Stimulated activated CD8-positive, alpha-beta memory T cell treated with anti-CD3 and anti-CD28 coated beads, Interleukin-4, amount 100 ng/mL, for 4 hours (primary cell): ENCODE measurements at places on chromosomes 12 and 14.

GRCh38 chr12:10339053-10339840, 31.6 kb downstream of the KLRD1 start:
- DNase-seq = no peak

DNA sequence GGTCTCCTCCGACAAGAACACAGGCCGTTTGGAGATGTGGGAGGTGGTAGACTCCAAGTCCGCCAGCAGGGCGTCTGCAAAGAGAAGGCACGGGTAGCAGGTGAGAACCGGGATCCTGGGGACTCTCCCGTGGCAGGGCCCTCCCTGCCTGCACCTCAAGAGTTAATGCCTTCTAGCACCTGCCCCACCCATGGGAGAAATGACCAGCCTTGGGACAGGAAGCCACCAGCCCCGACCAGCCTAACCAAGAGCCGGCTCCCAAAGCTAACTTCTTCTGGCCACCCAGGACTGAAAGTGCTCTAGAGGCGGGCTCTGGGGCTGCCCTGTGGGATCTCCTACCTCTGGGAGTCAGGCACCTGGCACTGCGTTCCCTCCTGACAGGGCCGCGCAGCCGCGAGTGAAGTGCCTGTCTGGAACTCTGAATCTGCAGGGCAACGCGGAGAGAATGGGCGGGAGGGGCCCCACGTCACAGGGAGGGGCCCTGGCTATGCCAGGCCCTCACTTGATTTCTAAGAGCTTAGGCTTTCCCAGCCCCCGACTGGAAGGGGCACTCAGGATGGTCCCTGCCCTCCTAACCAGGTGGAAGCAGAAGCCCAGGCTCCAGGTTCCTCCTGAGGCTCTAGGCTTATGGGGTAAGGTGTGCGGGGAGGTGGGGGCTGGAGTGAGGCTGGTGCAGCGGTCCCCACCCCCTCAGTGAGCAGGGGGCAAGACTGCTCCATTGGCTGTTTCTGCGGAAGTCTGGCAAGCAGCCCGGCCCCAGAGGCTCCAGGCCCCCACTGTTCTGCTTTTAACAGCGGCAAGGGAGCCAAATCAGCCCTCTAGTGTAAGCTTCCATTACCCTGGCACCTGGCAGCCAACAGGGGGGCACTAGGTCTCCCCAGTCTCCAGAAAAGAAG, 23.6 kb upstream of the RPLP0 start:
- DNase-seq = no peak

DNA sequence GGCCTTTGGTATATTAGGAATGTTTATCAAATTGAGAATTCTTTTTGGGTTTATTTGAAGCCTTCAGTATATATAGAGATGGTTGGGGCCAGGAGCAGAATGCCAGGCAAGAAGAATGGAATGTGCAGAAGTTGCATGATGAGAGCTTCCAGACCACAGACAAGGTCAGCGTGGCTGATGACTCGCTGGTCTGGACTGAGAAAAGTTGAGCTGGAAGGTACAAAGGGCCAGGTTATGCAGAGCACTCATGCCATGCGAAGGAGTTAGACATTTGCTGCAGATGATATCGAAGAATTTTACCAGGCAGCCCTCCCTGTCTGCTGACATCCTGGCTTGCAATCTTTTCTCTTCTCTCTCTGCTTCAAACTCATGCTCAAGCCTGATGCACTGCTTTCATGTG, 196.2 kb upstream of the ARHGAP5 start:
- DNase-seq = no peak

- DNase-seq = no peak
These were observed 48.1 kb upstream of the BICDL1 start for GRCh38 chr12:119940897-119941296.

GRCh38 chr12:1564067-1564466, 30.3 kb downstream of the FBXL14 start:
- no peak for DNase-seq

DNA sequence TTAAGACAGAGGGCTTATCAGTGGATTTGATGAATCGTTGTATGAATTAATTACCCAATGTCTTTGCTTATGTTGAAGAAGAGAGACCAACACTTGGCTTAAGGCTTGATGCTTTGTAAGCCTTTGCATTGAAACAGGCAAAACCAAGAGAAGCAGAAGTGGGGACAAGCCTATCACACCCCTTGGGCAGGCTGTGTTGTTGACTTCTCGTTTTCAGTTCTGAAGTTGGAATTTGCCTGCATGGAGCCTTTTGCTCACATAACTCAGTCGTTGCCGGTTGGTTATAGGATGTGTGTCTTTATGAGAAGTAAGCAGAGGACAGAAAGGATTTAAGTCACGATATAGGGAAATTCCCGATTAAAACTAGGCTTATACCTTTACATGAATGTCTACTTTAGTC, 94.7 kb downstream of the CCDC92 start:
- DNase-seq = no peak

DNA sequence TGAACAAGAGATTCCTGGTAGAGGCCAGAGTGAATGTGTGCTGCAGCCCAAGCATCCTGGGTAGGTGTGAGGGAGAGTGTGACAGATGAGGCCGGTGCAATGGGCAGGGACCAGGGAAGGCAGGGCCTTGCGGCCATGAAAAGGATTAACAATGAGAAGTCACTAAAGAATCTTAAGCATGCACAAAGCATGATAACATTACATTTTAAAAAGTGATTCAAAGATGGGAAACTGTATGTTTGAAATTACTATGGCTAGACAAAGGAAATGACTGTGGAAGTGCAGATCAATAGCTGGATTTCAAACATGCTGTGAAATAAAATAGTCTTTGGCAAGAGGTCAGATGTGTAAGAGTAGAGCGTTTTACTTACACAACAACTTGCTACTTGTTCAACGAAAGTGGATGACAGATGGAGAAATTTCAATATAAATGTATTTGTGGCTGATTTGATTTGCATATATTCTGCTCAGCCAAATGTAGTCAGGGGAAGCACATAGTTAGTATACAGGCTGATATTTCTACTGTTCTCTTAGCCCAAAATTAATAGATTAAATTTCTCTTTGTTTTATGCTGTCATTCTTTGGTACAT, 175.5 kb downstream of the CCDC59 start:
- no peak for DNase-seq

DNA sequence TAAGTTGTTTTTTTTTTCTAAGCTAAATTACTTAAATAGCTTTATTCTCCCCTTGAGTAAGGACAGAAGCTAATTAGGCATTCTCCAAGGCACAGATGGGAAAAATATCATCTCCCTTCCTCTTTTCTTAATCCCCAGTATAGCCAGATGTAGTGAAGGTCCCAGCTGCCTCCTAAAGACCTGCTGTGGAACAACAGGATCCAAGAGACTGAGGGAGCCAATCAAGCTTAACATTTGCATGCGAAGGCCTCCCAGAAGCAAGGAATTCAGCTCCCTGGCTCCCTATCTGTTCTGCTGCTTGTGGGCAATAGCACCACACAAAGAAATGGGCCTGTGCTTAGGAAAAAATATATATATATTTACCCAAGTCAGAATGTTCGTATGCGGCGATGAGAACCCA, 255.2 kb downstream of the SYT1 start:
- no peak for DNase-seq

- no peak for DNase-seq
These were observed 96.3 kb downstream of the TSPAN8 start for GRCh38 chr12:71061451-71061850.

- no peak for DNase-seq
These were observed 272.1 kb upstream of the SEL1L start for GRCh38 chr14:81805785-81806184.
